ENCODE measurements at places on chromosomes 11 and 22.
A peak's percentile ranks its signal among the peaks of the same experiment; 100 is the strongest.

DNA sequence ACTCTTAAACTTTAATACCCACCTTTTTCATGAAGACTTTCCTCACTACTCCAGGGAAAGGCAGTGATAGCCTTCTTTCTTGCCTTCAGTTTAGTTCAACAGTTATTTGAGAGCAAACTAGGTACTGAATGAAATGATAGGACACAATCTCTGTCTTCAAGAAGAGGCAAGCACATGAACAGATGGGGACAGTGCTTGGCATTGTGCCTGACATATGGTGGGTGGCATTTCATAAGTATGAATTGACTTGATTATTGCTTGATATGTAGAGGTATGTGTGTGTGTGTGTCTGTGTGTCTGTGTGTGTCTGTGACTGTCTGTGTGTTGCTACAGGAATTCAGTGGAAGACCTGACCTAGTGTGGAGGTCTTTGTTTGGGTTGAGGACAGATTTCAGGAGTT lies 504.1 kb downstream of the NELL1 start:
- DNase-seq: no peak

DNA sequence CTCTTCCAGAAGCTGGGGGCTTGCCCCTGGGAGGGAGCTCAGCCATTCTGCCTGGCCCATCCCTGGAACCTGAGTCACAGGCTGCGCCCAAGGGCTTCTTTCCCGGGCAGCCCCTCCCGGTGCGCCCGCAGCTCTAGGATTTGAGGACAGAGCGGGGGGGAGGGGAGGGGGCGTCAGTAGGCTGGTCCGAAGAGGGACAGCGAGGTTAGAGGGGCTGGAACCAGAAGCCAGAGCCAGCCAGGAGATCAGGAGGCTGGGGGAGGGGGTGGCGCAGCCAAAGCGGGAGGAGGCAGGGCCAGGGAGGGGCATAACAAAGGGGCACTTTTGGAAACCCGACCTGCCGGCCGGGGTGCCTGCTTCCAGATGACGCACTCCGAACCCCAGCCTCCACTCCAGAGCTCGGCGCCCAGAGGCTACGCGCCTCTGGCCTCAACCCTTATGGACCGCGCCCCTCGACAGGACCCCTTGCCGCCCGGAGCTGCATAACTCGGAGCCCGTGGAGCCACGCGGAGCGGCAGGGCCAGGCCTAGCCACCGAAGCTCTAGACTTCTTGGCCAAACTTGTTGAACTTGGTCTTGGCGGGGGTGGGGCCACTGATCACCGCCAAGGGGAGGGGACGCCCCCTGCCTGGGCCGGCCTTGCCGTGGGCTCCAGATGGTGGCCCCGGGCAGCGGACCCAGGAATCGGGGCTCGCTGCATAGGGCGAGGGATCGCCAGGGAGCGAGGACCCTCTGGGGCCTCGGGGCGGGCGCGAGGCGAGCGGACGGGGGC lies 744 bp downstream of the PACSIN3 start:
- no peak for DNase-seq

DNA sequence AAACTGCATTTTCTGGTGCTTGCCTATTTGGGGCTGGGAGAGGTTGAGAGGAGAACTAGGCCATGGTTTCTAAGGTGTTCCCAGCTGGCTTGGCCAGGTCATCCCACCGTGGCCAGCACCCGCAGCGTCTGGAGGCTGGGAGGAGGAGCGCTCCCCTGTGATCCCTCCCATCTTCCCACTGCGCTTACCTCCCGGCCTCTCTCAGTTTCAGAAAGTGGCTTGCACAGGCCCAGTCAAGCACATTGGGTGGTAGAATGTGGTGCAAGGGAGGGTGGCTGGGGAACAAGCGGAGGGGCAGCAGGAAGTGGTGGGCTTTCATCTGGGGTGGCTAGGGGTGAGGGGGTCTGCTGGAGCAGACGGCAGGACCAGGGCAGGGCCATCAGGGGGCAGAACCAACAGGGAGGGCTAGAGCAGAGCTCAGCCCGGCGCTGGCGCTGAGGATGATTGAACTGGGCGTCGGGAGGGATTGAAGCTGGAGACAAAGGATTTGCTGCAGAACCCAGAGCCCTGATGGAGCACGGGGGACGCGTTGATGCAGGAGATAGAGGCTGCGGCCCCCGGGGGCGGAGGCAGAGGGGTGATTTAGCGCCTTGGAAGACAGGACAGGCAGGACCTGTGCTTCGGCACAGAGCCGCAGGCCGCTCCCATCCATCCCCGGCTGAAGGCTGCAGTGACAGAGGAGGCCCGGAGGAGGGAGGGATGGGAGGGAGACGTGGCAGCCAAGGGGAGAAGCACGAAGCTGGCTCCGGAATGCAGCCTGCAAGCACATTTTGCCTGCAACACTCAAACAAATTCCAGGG lies 76.0 kb downstream of the TRIM29 start:
- no peak for DNase-seq

DNA sequence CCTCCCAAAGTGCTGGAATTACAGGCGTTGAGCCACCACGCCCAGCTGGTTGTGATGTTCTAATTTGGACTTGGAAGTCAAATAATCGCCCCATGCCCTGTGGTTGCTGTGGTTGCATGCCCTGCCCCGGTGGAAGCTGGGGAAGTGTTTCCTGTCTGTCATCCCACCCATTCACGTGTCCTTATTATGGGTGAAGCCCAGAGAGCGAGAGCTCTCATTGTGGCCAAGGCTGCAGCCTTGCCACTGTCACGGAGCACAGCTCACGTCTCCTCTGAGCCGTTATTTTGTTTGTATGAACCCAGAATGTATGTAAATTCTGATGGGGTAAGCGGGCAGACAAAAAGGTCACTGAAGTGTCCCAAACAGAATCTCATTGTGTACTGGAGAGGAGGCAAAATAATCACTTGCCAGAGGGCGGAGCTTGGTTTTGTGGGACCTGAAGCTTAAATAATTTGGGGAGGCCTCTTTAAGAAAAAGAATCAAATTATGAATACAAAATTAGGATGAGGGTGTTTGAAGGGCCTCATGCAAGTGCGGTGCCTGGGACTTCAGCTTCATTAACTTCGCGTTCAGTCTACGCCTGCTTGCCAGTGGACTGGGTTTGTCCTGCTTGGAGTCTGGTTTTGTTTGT lies 25.8 kb upstream of the TREH start:
- peak; percentile 50 for DNase-seq

DNA sequence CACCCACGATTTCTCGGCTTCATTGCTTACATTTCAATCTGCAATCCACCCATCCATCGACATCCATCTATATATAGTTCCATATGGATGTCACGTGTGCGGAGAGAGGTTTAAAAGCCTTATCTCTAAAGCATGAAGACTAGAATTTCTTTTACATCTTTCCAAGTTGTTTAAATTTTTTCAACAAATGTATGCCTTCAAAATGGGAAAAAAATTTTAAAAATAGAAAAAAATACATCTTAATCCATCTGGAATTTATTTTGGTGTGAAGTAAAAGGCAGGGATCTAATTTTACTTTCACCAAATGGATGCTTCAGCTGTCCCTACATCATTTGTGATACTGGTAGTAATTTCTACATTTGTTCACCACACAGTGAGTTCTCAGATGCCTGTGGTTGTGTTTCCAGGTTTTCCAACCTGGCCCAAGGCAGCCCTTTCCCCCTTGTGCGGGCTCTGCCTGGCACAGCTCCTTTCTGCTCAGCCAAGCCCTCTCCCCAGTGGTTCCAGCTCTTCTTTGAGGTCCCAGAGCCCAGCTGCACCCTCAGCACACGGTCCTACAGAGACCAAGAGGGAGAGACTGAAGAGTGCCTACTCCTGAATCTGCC lies 37.6 kb upstream of the KLHL35 start:
- DNase-seq: no peak

DNA sequence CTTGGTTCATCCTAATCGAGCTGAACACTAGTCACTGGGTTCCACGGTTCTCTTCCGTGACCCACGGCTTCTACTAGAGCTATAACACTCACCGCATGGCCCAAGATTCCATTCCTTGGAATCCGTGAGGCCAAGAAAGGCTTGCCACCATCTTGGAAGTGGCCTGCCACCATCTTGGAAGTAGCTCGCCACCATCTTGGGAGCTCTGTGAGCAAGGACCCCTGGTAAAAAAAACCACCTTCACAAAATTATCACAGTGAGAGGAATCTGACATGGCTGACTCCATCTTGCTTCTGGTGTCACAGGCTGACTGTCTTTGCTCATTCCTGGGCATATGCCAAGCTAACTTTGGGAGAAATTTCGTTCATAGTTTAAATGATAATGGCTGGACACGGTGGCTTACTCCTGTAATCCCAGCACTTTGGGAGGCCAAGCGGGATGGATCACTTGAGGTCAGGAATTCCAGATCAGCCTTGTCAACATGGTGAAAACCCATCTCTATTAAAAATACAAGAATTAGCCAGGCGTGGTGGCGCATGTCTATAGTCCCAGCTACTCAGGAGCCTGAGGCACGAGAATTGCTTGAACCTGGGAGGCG lies 18.9 kb upstream of the KCTD14 start:
- DNase-seq: no peak

DNA sequence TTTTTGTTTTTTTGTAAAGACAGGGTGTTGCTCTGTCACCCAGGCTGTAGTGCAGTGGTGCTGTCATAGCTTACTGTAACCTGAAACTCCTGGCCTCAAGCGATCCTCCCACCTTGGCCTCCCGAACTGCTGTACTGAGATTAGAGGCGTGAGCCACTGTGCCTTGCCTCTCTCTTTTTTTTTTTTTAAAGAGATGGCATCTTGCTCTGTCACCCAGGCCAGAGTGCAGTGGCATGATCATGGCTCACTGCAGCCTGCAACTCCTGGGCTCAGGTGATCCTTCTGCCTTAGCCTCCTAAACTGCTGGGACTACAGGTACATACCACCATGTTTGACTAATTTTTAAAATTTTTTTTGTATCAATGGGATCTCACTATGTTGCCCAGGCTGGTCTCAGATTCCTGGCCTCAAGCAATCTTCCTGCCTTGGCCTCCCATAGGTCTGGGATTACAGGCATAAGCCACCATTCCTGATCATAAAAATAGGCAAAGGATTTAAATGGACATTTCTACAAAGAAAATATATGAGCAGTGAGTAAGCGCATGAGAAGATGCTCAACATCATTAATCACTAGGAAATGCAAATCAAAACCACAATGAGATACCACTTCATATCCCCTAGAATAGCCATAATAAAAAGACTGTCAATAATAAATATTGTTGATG lies 17.3 kb upstream of the CLNS1A start:
- DNase-seq: no peak

DNA sequence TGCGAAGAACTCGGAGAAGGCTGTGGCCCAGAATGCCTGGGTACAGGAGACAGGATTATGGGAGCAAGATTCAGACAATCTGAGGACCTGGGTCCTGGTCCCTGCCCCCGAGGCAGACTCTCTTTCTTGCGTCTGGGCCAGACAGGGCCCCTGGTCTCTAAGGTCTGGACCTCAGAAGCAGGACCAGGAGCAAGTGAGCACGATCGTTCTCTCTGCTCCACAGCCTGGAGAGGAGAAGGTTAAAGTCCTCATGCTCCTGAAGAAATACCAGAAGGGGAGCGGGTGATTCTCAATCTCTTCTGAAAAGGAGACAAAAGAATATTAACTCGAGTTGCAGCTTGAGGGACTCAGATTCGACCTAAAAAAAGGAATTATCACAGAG lies 349.9 kb downstream of the CADM1 start:
- no peak for DNase-seq

GRCh38 chr22:44211256-44211945 lies 30.7 kb downstream of the PARVG start:
- no peak for DNase-seq

DNA sequence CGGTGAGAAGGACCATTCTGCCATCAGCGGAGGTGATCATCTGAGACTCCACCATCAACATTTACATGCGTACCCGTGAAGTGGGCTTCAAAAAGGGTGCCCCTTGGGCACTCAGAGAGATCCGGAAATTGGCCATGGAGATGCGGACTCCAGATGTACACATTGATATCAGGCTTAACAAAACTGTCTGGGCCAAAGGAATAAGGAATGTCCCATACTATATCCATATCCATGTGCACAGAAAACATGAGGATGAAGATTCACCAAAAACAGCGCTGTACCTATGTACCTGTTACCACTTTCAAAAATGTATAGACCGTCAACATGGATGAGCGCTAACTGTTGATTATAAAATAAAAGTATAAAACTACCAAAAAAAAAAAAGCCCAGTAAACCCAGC lies 10.8 kb downstream of the HSPA8 start:
- DNase-seq: no peak

- no peak for DNase-seq
Measured at GRCh38 chr11:14144934-14145333, 182.4 kb downstream of the SPON1 start.

DNA sequence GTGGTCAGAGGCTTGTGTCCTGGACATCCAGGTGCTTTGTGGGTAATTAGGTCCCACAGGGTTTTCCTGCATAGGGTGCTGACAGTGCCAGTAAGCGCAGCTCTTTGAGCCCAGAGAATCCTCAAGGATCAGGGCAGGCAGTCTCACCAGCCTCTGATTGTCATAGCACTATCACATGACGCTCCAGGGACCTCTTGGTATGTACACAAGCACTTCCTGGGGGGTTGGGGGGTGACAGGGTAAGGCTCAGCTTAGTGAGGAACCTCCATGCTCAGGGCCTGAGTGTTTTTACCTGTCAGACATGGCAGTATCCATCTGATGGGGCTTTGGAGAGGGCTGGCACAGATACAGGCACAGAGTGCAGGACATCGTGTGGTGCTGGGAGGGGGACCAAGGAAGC lies 27.9 kb upstream of the SUSD2 start:
- no peak for DNase-seq

DNA sequence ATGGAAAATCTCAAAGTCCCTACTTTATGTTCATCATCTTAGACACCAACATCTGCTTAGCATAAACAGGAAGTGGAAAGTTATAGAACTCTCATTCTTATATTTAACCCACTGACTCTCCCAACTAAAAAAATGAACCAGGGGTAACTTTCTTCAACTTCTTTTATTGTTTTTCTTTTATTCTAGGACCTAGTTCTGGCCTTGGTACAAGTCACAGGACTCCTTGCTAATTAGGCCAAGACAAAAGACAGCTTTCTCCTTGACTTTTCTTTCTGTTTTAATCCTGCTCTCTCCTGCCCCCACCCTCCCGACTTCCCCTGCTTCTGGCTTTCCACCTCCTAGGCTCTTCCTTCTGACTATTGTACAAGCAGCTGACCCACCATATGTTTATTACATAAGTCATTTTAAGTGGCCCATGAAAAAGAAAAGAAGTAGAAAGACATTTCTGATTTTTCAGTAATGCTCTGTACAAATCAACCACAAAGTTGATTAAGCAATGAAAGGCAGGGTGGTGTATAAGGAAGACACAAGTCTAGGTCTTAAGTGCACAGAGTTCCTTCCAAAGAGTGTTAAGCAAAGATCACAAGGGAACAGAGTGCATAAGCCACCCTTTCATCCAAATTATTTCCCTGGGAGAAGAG lies 18.3 kb downstream of the JAML start:
- DNase-seq: no peak

GRCh38 chr22:42416671-42417230 lies 15.5 kb downstream of the NFAM1 start:
- DNase-seq: no peak

All from stimulated activated CD8-positive, alpha-beta memory T cell treated with anti-CD3 and anti-CD28 coated beads, Interleukin-4, amount 100 ng/mL, for 48 hours (primary cell).